ENCODE measurements at places on chromosomes 6 and 20.

- DNase-seq = peak; percentile 60
Observed at GRCh38 chr20:43911066-43911465, 3.6 kb upstream of the TOX2 start.

- DNase-seq = no peak
Observed at GRCh38 chr6:139932671-139933070, 558.2 kb upstream of the CITED2 start.

DNA sequence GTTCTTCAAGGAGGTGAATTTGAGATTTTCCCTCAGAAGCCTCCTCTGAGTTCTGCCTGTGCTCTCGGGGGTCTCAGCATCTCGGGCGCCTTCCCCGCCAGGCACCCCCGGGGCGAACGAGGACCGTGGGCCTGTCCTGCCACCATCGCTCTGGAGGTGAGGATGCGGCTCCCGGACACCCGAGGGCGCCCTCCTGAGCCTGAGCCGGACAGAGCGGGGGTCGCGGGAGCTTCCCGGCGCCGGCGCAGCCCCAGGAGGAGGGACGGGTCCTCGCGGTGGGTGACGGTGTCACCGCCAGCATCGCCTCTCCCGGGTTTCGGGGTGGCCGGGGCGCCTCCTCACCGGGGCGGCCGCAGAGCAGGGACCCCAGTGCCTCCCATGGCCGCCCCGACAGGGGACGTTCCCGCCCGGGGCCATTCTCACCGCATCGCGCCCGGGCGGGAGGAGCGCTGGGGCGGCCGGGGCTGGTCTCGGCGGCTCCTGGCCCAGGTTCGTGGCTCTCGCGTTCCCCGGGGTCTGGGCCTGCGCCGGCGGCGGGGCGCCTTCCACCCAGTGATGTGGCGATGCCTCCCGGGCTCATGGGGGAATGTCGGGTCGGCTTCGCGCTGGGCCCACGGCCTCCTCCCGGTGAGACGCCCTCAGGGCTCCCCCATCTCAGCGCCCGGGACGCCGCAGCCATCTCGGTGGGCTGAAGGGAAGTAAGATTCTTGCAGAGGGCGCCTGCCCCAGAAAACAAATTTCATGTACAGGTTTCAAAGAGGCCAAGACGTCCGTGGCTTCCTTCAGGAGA, 210.5 kb downstream of the ERMARD start:
- DNase-seq = no peak

GRCh38 chr6:47303342-47303741, 6.4 kb downstream of the TNFRSF21 start:
- DNase-seq = no peak

GRCh38 chr20:47493175-47493962, 8.3 kb upstream of the NCOA3 start:
- DNase-seq = peak; percentile 83

GRCh38 chr6:167589615-167589940, 237.1 kb upstream of the AFDN start:
- no peak for DNase-seq

DNA sequence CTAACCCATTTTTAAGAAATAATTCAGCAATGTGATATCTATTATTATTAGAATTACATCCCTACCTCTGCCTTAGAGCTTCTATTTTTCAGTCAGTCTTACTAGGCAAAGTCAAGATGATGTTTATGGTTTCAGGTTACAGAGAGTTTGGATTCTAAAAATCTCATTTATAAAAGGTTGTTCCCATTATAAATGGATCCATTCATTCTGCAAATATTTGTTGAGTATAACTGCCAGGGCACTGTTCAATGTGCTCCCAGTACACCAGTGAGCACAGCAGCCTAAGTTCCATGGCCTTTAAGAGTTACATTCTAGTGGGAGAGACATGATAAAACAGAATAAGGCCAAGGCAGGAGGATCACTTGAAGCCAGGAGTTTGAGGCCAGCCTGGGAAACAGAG, 75.9 kb upstream of the EYA4 start:
- DNase-seq = no peak

DNA sequence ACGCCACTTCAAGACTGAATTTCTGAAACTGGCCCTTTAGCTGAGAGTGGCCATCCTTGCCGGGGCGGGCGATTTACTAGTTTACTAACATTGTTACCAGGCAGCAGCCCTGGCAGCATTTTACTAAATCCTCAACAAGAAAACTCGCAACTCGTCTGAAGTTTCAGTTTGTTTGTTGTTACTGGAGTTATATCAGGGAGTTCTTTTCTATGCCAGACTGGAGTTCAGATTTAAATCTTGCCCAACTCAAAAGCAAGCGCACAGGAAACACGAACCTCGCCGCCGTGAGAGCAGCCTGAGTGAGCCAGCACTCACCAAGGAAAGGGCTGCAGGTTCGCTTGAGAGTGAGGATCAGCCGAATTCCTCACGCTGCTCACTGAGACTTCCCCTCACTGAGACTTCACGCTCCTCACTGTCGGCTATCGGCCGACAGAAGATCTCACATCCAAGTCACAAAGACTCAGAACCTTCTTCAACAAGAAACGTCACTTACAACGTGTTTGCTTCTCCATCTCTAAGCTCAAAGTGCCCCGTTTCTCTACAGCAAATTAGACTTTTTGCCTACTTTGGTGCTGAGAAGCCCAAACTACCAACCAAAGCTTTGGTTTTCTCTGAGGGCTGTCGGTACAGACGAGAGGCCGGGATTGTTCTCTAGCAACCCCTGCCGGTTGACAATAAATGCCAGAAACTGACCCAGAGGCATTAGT, 78.9 kb downstream of the OLIG3 start:
- peak; percentile 58 for DNase-seq

GRCh38 chr20:45538209-45538799, 978 bp downstream of the WFDC6 start:
- DNase-seq = no peak

GRCh38 chr6:43199912-43200311, 17.9 kb downstream of the CUL9 start:
- no peak for DNase-seq

DNA sequence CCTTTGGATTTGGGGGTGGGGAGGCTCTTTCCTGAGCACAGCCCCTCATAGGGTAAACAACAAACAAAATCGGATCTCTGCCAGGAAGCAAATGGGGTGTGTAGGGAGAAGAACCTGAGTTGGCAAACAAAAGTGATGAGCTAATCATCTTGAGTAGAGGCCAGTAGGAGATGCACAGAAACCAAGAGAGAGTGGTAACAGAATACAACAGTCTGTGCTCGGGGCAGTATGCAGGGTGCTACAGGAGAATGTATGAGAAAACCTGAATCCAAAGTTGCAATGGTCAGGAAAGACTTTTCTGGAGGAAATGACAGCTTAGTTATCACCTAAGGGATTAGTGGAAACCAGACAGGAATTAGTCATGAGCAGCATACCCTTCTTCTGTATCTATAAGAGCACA, 177.8 kb downstream of the CDKAL1 start:
- no peak for DNase-seq

DNA sequence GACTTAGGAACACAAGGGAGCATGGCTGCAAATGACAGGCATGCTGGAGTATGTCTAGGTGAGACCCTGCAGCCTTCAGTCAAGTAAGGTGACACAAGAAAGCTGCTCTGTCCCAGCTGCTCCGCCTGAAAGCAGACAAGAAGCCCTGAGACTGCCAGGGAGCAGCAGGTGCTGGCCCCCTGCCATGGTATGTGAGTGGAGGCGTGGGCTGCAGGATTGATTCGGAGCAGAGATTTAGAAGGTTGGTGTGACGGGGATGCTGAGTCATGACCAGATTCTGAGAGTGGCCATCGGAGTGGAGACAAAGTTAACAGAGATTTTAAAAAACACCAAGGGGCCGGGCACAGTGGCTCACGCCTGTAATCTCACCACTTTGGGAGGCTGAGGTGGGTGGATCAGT, 17.8 kb downstream of the LRP11 start:
- DNase-seq = no peak

DNA sequence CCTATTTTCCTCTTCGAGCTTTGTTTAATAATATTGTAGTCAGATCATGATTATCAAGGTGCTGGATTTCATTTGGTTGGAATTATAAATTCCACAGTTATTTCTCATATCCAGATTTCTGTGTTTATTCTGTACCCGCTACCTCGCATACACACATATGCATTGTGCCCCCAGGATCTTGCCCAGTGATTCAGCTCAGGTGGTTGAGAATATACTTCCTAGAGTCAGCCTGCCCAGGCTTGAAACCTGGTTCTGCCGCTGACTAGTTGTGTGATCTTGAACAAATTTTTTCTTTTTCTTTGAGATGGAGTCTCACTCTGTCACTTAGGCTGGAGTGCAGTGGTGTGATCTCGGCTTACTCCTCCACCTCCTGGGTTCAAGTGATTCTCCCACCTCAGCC, 14.7 kb downstream of the GINM1 start:
- DNase-seq = no peak
